ENCODE measurements at places on chromosomes 6 and 20. TPM values are rescaled to one million over a fixed set of nuclear protein-coding genes. Genes with fewer than 3 reads are reported as not detected.

DNA sequence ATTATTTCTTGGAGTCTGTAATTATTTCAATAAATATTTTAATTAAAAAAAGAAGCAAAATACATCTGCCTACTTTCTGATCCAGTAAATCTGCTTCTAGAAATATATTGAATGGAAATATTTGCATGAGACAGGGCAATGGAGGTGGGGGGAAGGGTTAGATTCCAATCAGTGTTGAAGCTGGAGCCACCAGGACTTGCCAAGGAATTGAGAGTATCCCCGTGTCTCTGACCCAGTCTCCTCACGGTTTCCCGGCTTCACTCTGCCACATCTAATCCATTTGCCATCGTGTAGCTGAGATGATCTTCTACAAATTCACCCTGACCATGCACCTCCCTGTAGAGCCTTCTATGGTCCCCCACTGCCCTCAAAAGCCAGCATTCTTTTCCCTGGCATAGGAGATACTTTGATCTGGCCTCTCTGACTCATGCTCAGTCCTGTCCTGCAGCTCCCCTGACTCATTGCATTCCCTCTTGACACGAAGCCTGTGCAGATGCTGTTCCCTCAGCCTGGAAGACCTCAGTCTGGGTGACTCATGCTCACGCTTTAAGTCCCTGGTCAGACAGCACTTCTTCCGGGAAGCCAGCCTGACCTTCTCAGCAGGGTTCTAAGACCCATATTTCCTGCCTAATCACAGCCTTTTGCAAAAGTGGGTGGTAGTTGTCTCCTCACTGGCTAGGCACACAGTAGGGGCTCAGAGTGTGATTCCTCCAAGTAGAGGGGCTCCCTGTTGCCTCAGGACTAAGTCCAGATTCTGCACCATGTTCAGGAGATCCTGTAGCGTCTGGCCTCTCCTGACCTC is 23.0 kb upstream of the FKBP1A start:
- DNase-seq = no peak

- DNase-seq = no peak
These were observed 117.5 kb upstream of the COL21A1 start for GRCh38 chr6:56364827-56365339.

DNA sequence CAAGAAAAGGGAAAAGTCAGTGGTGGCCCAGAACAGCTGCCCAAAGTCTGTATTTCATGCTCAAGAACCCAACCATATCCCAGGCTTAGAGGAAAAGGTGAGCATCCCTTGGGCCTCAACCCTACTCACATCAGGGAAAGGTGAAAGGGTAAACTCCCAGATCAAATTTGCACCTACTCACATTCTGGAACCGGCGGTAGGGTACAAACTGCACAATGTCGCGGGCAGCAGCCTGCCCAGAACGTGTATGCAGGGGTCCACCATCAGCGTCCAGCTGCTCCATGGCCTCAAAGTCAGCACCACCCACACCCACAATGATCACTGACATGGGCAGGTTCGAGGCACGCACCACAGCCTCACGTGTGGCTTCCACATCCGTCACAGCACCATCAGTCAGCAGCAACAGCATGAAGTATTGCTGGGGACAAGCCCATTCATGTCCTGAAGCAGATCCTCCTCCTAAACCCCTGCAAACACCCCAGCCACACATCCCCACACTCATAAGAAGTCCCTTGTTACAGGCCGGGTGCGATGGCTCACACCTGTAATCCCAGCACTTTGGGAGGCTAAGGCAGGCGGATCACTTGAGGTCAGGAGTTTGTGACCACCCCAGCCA is 10.9 kb downstream of the SPAG4 start:
- no peak for DNase-seq

The MROH8 gene
- 13.8 TPM for polyA plus RNA-seq

The TRIM31 gene
- polyA plus RNA-seq = 0.13 TPM

- DNase-seq = no peak
These were observed 61.0 kb downstream of the CEP162 start for GRCh38 chr6:84166395-84166794.

DNA sequence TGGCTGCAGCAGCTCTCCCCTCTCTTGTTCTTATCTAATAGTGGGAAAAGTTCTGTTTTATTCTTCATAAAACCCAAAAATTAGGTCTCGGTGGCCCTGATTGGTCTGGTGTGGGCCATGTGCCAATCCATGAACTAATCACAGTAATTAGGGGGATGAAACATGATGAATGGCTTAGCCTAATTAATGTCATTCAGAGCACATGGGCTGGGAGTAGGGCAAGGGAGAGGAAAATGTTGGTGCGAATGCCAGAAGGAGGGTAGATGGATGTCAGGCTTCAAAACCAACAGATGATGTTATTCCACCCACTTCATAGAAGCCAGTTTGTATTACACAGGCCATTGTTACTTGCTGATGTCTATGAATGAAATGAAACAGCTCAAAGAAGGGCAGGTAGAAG is 46.5 kb downstream of the PLEKHG1 start:
- DNase-seq = no peak

The JAG1 gene
- polyA plus RNA-seq = 8.5 TPM

DNA sequence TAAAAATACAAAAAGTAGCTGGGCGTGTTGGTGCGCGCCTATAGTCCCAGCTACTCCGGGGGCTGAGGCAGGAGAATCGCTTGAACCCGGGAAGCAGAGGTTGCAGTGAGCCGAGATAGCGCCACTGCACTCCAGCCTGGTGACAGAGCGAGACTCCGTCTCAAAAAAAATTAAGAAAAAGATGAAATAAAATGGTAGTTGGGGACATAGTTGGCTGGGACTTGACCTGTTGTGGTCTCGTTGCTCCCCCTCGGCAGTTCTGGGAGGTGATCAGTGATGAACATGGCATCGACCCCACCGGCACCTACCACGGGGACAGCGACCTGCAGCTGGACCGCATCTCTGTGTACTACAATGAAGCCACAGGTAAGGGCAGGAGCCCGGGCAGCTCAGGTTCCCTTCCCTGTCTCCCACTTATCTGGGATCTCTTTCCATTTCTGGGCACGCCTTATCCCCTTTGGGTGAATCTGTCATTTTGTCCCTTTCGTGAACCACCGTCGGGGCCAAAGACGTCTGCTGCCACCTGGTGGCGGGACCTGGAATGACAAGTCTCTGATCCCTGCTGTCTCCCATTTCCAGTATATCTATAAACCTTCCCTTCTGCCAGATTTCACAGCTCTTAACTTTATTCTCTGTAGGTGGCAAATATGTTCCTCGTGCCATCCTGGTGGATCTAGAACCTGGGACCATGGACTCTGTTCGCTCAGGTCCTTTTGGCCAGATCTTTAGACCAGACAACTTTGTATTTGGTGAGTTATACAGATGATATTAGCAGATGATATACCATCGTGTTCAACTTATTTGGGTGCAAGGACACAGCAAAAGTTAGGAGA is 2.3 kb downstream of the TUBB start:
- DNase-seq = peak; percentile 75

The MEI4 gene
- 1.6 TPM for polyA plus RNA-seq

DNA sequence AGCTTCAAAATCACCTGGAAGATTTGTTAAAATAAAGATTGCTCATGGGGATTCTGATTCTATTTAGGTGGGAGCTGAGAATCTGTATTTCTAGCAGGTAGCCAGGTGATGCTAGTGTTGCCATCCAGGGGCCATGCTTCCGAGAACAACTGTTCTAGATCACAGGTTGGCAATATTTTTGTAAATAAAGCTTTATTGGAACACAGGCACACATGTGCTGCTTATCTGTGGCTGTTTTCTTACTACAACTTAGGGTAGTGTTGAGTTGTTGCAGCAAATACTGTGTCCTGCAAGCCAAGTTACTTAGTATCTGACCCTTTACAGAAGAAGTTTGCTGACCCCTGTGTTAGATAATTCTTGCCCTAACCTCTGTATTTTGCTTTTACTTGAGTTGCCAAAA is 12.0 kb downstream of the CENPW start:
- DNase-seq = no peak

- DNase-seq = no peak
These were observed 22.8 kb downstream of the FOXQ1 start for GRCh38 chr6:1334684-1335083.

The CST7 gene
- 2.2 TPM for polyA plus RNA-seq

DNA sequence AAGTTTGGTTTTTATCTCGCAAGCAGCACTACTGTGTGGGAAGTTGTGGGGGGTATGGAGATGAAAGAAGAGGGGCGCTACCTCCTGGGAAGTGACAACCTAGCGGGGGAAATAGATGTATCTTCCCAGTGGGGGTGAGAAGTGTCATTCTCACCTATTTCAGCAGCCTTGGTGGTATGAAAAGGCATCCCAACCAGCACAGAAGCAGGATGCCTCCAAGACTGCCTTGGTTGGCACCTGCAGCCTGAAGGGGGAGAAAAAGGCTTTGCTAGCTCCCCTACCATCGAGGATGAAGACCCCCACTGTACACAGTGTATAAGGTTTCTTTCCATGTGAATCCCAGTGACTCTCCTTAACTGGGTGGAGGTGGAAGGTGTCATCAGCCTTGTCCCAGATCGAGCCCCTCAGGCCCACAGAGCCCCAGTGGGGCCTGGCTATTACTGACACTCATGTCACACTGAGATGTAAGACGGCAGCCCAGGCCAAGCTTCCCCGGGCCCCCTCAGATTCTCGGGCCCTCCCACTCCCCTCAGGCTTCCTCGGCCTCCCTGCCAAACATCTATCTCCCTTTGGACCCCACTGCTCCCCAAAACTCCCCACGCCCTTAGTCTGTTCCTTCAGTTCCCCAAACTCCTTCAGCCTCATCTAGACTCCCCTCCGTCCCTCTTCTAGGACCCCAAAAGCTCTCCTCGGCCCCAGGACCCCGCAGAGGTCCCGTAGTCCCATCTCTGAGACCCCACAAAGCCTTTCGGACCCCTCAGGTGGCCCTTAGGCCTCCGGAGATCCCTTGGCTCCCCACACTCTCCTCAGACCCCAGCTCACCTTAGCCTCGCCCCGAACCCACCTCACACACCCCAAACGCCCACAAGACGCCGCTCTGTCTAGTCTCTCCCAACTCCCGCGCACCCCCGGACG is 688 bp downstream of the COMMD7 start:
- no peak for DNase-seq

The PRDM13 gene
- polyA plus RNA-seq = not detected

The SALL4 gene
- polyA plus RNA-seq = 0.81 TPM

The RCAN2 gene
- polyA plus RNA-seq = 10.7 TPM

GRCh38 chr20:34941226-34941625 is 14.4 kb downstream of the GSS start:
- no peak for DNase-seq

- DNase-seq = no peak
These were observed 97.5 kb downstream of the AIG1 start for GRCh38 chr6:143158113-143158581.

The PACRG gene
- 1.3 TPM for polyA plus RNA-seq

The LTB gene
- polyA plus RNA-seq = 6.7 TPM

The NR2E1 gene
- 0.08 TPM for polyA plus RNA-seq

The DCBLD1 gene
- polyA plus RNA-seq = 6.9 TPM

DNA sequence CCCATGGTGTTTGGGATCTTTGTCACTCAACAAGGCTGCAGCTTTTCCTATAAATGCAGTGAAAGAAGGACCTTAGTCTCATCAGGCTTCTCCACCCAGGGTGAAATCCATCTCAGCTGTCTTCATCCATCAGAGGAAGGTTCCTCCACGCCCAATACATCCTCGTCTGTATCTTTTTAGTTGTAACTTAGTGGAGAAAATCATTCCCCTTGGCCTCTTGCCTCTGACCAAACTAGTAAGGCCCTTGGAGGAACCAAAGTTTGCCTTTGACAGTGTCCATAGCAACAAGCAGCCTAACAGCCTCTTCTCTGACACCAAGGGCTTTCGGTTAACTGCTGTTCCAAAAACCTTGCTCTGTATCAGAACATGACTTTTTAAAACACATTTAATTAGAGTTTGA is 230.3 kb upstream of the ECI2 start:
- no peak for DNase-seq

The RPP40 gene
- 13.6 TPM for polyA plus RNA-seq

Data from adrenal gland (tissue), 19 donors.